ENCODE measurements at places on chromosomes 7 and 10.

DNA sequence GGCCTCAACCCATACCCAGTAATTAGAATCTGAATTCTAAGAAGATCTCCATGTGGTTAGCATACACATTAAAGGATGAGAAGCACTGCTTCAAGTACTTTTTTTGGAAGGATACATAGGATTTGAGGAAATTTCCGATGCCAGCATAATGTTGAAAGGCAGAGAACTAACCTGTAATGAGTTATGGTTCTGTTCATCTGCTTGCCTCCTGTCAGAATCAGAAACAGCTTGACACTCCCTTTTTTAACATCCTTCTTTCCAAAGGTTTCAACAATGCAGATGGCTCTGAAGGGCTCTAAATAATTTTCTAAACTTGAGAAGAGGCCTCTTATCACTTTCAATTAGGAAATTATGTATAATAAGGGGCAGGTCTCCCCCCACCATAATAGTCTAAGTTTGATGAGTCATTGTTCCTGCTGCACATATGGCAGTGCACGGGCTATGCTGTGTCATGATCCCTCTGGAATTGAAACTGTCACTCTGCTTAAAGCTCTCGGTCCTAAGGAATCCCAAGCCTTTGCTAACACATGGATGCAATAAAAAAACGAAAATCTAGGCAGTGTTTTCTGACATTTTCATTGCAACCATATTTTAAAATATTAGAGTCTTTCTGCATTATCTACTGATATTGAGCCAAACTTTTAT is 291.2 kb upstream of the FZD1 start:
- no peak for DNase-seq

DNA sequence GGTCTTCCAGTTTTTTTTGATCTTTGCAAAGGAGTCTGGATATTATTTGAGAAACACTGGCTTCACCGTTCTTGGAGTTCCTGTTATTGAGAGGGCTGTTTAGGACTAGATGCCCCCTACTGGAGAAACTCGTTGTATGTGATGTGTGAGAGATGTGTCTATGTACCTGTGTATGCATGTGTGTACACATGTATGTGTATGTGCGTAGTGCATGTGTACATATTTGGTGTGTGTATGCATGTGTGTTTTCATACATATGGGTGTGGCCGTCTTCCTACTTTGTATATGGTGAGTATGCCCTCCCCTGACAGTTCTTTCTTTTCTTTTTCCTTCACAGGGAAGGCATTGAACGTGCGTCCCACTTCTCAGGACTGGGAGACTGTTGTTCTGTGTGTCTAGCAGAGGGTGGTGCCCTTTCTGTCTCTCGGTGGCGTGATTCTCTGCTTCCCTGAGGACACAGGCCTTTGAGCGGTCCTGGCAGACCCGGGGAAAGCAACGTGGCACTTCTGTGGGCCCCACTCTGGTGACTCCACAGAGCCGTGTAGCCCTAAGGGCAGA is 3.0 kb upstream of the CALHM3 start:
- peak; percentile 88 for DNase-seq

DNA sequence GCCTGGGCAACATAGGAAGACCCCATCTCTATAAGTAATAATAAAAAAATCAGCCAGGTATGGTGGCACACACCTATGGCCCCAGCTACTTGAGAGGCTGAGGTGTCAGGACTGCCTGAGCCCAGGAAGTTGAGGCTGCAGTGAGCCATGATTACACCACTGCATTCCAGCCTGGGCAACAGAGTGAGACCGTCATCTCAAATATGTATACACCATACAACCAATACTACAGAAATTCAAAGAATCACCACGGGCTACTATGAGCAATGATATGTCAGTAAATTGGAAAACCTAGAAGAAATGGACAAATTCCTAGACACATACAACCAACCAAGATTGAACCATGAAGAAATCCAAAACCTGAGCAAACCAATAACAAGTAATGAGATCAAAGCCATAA is 60.3 kb upstream of the ZC3HAV1 start:
- no peak for DNase-seq

DNA sequence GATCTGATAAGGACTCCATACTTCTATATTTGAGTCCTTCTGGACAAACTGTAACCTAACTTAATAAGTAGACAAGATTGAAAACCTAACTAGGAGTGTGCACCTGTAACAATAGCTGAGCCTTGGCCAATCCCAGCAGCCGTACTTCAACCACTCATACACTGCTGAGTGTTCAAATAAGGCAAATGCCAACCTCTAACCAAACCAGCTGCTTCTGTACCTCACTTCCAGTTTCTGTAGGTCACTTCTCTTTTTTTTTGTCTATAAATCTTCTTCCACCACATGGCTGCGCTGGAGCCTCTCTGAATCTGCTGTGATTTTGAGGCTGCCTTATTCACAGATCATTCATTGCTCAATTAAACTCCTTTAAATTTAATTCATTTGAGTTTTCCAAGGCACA is 753.2 kb downstream of the DNAJB9 start:
- no peak for DNase-seq

GRCh38 chr7:131674131-131674530 is 117.7 kb upstream of the PODXL start:
- DNase-seq, result no peak

DNA sequence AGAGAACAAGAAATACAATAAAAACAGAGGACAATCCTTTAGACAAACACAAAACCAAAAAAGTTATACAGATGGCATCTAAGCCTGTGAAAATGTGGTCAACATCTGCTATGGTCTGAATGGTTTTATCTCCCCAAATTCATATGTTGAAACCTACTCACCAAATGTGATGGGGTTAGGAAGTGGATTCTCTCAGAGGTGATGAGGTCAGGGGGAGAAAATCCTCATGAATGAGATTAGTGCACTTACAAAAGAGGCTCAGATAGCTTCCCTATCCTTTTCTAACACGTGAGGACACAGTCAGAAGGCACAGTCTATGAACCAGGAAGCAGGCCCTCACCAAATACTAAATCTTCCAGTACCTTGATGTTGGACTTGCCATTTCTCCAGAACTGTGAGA is 147.8 kb upstream of the GPR22 start:
- no peak for DNase-seq

- no peak for DNase-seq
These were observed 116.3 kb downstream of the MAD1L1 start for GRCh38 chr7:2116448-2116810.

Data from inflammatory macrophage treated with lipopolysaccharide for 1 hour (primary cell).